Motor neuron (in vitro differentiated cells): ENCODE measurements at places on chromosomes 16 and 17. TPM values are rescaled to one million over a fixed set of nuclear protein-coding genes. Genes with fewer than 3 reads are reported as not detected.

Gene DOC2A
- 5.7 and 7.6 TPM in 2 replicates for total RNA-seq

Gene NPIPA8
- not detected in 2 replicates for total RNA-seq

Gene PFN1
- total RNA-seq, result 501 and 516 TPM in 2 replicates

Gene ABCC6
- total RNA-seq, result 2.3 and 3.0 TPM in 2 replicates

Gene ARHGAP23
- total RNA-seq, result 21.1 and 27.8 TPM in 2 replicates
